Activated CD4-positive, alpha-beta T cell treated with anti-CD3 and anti-CD28 coated beads, Interleukin-2, amount 50 U/mL, for 16 hours (primary cell): ENCODE measurements at places on chromosomes 6 and 20.

DNA sequence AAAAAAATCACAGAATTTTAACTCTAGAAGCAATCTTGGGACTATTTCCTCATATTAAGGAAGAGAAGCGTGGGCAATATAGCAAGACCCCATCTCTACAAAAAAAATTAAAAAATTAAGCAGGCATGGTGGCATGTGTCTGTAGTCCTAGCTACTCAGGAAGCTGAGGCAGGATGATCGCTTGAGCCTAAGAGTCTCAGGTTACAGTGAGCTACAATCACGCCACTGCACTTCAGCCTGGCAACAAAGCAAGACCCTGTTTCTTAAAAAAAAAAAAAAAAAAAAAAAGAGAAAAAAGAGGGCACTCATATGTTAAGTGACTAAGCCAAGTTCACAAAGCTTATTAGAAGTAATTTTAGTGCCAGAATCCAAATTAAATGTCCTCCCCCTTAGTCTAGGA is 100.8 kb downstream of the SESN1 start:
- DNase-seq, result no peak

GRCh38 chr6:129920103-129920798 is 59.1 kb upstream of the TMEM244 start:
- no peak for DNase-seq

DNA sequence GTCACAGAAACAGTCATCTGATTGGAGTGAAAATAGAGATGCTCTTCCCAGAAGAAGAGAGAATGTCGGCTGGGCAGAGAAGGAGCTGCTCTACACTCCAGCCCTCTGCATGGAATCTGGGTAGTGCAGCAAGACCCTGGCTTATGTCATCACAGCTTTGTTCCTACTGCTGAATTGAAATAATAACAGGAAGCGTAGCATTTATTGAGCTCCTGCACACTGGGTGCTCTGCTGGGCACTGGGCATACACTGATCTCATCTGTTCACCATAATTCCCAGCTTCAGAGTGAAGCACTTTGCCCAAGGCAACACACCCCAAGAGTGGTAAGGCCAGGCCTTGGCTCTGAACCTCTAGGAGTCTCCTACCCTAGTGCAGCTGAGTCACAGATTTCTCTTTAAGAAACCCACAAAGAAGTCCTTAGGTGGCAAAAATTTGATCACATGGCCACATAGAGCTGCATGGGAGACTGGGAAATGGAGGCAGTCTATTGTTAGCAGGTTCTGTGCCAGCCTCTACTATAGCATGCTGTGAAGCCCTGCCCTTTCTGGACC is 3.9 kb upstream of the SDCBP2 start:
- DNase-seq, result no peak

DNA sequence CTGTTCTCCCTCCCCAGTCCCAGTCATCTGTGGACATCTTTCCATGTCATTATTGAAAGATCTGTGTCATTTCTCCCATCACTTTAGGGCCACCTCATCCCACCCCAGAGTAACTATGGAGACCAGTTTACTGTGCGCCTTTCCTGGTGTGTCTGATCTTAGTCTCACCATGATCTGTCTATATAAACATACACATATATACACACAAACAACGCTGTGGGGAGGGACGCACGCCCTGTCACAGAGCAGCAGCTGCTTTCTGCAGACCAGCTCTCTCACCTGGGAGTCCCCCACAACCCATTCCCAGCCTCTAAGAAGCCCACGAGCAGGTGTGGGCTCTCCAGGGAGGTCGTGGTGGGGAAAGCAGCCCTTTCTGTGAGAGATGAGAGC is 68.1 kb upstream of the TOX2 start:
- peak; percentile 37 for DNase-seq

- no peak for DNase-seq
These were observed 87.1 kb downstream of the CFAP61 start for GRCh38 chr20:20139403-20139802.

GRCh38 chr6:24093381-24093780 is 32.6 kb upstream of the NRSN1 start:
- no peak for DNase-seq

- no peak for DNase-seq
These were observed 9.8 kb upstream of the BLCAP start for GRCh38 chr20:37537505-37537904.

DNA sequence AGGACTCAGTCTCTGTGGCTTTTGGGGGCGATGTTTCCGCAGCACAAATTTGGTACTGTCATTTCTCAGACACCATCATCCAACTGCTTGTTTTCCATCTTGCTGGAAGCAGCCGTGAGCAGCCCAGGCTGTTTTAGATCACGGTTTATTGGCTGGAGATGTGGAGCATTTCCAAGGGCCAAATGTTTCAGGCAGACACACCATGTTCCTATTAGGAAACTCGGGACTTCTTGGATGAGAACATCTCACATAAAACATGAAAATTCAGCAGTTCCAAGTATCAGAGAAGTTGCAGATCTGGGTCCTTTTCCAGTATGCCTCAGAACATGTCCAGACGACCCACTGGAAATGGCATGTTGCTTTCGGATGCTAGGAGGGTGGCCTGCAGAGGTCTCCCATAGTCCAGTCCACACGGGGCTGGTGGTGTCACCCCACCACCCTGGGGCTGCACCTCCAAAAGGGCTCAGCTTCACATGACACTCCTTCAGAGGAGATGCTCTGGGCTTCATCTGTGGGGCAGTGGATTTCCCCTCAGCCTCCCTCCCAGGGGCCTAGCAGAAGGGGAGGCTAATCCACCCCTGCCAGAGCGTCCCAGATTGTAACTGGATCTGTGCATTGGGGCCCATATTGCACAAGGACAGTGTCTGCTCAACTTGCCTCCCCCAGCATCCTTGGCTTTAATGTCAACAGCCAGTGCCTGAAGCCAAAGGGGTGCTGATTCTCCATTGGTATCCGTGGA is 176.3 kb downstream of the SCP2D1 start:
- no peak for DNase-seq

DNA sequence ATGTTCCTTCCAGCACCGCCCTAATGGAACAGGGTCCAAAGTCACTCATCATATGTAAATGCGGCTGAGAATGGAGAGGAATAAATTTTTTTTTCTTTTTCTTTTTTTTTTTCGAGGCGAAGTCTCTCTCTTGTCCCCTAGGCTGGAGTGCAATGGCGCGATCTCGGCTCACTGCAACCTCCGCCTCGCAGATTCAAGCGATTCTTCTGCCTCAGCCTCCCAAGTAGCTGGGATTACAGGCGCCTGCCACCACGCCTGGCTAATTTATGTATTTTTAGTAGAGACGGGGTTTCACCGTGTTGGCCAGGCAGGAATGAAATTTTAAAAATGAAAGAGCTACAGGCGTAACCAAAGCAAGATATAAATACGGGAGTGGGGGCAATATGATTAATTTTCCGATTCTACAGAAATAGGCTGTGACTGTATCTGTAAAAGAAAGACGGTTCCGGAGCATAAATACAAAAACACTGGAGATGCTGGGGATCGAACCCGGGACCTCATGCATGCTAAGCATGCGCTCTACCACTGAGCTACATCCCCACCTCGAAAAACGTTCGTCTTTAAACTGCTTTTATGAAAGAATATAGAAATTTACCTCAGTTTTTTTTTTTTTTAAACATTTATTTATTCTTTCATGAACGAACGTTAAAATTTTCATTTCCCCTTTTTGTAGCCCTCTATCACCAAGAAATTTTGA is 132.2 kb downstream of the GPX5 start:
- DNase-seq, result peak; percentile 75

- DNase-seq, result no peak
These were observed 43.2 kb downstream of the PPP1R3G start for GRCh38 chr6:5128351-5128750.

GRCh38 chr20:44582311-44583025 is at the start of gene PKIG:
Gene PKIG (plus strand): TSS chr20:44582579. CDS start chr20:44614557, 31,978 bp downstream.
- DNase-seq, result no peak

DNA sequence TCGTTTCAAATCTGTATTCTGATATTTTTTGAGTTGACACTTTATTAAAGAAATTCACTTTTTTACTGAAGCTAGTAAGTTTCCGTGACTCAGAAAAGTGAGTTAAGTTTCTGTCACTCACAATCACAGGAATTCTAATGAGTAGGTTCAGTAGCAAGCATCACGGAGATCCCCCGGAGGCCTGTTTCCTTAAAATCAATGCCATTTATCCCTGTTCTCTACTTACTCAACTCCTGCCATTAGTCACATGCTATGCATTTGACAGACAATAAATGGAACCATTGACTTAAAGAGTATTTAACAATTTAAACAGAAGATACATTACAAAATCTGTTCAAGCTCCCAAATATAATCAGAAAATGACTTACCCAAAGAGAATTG is 9.1 kb downstream of the SLC18B1 start:
- DNase-seq, result no peak

DNA sequence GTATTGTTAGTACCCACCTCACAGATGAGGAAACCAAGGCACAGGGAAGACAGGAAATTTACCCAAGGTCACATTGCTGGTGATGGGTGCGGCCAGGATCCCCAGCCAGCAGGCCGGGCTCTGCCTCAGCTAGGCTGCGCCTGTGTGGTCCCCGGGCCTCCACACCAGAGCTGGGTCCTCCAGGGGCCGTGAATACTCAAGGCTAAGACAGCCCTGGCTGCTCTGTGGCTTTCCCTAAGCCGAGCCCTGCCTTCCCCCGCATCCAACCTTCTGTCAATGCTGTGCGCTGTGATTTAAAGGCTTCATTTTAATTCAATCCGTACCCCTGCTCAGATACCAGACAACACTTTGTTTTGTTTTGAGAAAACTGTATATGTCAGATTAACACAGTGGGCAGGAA is 246.7 kb downstream of the TTLL2 start:
- no peak for DNase-seq

DNA sequence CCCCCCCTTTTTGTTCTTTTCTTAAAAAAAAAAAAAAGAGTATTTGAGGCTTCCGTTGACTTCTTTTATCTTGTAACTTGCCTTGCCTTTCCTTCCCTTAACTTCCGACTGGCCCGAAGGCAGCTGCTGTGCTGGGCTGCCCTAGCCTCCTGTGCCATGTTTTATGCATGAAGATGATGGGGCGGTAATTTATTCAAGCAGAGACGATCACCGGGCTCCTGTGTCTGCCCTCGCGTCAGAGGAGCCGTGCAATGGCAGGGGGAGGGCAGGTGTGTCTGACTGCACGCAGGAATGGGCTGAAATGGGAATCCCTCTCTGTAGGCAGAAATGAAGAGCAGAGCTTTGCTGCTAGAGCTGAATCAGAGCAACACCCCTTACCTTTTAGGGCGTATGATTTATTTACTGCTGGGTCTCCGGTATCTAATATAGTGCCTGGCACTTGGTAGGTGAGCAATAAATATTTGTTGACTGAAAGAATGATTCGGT is 106.3 kb upstream of the RIPOR2 start:
- DNase-seq, result peak; percentile 46

DNA sequence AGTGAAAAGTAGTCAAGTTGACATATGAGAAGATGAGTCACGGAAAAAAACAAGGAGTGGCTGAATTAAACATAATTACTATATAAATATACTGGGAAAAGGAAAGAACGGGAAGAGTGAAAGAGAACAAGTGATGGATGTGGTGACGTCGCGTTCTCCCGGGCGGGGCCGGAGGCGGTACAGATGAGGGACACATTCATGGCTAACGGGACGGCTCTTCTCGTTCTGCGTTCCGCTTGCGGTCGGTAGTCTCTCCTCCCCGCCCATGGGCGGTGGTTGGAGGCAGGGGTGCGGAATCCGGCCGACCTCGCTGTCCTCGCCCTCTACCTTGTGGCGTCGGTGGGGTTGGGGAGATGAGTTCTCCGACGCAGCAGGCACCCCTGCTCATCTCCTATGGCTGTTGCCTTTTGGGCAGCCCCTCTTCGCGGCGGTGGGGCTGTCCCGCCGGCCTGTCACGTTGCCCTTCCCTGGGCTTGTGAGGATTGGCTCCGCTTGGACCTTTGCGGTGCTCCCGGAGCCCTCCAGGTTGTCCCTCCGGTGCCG is 22.5 kb downstream of the HLA-G start:
- DNase-seq, result no peak

DNA sequence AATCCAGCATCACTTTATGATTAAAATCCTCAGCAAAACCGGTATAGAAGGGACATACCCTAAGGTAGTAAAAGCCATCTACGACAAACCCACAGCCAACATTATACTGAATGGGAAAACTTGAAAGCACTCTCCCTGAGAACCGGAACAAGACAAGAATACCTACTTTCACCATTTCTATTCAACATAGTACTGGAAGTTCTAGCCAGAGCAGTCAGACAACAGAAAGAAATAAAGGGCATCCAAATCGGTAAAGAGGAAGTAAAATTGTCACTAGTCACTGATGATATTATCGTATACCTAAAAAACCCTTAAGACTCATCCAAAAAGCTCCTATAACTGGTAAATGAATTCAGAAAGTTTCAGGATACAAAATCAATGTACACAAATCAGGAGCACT is 33.3 kb downstream of the BLOC1S5 start:
- no peak for DNase-seq

DNA sequence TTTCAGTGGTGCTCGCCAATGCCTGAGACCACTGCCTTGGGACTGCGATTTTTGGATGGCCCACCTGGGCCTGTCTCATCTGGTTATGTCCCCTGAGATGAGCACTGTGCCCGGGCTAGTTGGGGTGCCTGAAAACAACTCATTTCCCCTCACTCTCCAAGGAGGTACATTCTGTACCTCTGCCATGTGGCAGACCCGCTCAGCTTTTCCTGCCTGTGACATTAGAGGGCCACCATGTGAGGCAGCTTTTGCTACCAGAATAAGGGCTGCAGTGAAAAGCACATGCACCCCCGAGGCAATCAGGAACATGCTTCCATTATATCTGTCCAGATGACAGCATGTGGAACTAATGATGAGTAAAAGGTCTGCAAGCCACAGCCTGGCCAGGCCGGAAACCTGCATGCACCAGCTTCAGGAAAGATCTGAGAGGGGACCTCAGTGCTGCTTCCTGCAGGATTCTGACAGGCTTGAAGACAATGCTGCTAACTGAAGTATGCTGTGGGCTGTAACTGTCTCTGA is 11.3 kb upstream of the SRSF6 start:
- DNase-seq, result no peak

GRCh38 chr6:125299257-125299656 is 2.5 kb downstream of the HDDC2 start:
- no peak for DNase-seq

GRCh38 chr6:117534974-117535373 is 52.5 kb downstream of the DCBLD1 start:
- DNase-seq, result no peak

- DNase-seq, result no peak
These were observed 10.2 kb upstream of the EEF1A2 start for GRCh38 chr20:63509088-63509564.

DNA sequence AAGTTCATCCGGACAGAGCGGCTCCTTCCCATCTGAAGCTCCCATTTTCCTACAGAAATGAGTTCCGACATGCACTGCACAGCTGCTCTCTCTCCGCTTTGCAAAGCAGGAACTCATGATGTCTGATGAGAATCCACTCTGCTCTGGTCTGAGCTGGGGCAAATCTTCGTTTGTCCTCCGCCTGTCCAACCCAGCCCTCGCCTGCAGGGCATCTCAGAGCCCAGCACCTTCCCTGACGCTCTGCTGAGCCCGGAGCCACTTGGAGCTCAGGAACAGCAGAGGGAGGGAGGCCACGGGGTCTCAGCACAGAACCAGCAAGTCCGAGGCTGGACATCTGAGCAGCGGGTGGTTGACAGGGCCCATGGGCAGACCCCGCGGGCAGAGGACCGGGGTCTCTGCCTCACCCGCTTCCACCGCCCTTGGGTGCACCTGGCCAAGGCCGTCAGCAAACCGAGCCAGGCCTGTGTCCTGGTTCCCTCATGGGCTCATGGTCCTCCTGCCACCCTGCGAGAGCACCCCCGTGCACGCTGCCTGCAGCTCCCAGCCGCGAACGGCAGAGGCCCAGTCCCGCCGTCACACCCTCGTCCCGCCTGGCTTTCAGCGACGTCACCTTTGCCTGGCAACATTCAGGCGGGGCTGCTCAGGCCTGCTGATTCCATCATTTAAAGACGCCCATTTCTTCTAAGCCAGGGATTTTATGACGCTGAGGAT is 78.5 kb upstream of the BHLHE23 start:
- DNase-seq, result no peak
